Glomerular endothelial cell (primary cell): ENCODE measurements at places on chromosomes 5 and 9. TPM values are rescaled to one million over a fixed set of nuclear protein-coding genes. Genes with fewer than 3 reads are reported as not detected.

DNA sequence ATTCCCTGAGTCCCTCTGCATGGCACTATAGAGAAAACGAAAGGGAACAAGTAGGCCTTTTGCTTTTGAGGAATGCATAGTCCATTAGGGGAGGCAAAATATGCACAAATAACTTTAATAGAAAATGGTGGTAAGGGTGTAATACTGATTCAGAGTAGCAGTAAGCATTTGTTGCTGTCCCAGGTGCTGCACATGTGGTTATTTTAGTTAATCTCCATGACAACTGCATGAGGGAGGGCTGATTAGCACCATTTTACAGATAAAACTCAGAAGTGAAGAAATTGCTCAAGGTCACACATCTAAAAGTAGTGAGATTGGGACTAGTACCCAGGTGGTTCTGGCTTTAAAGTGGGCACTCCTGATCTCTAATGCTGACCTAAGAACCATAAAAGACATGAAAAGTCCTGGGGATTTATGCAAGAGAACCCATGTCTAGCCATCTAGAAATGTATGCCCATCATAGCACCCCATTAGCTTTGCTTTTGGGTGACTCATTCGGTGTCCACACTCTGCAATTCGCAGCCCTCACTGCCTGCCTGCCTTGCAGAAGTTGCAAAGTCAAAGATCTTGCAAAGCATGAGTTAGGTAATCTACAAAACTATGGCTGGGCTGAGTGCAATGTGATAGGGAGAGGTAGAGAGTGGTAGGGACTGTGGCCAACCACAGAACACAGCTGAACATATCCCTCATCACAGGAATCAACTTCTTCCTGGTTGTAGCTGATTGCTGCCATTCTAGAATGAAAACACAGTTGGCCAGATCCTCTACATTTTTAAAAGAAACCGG is 195.2 kb downstream of the PTTG1 start:
- DNase-seq = no peak

DNA sequence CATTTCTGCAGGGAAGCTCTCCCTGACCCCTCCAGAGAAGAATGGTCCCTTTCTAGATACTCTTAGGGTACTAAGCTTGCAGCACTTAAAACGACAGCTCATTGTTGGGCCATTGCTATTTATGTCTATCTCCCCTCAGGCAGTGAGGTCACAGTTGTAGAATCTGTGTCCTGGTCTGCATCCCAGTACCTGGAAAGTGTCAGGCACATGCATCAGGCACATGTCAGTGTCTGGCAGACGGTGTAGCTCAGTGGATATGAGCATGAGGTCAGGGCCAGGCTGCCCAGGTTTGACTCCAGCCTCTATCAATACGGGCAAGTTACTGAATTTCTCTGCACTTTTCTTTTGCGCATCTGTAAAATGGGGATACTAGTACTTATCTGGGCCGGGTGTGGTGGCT is 22.2 kb upstream of the EEIG1 start:
- DNase-seq = no peak

The ACTBL2 gene
- 2.8 and 4.0 TPM in 2 replicates for total RNA-seq

- no peak for DNase-seq
Measured at GRCh38 chr9:116154976-116155697, 1.5 kb downstream of the PAPPA start.

The TRMT10B gene
- total RNA-seq = 4.8 and 8.6 TPM in 2 replicates

- no peak for DNase-seq
Measured at GRCh38 chr5:158899211-158899610, 200.5 kb downstream of the EBF1 start.

DNA sequence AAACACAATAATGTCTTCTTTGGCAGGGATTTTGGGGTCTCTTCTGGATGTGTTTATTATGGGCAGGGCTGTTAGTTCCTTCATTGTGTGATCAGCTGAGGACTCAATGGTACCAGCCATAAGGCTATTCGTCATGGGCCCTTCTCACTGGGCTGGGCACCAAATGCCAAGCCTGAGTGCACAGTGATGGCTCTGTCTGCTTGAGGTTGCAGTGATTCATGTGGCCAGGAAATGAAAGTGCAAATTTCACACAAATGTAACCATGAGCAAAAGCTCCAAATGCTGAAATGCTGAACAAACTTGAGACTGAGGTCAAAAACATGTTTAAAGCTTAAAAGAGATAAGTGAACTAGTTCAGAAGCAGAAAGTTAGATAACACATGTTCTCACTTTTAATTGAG is 191.0 kb downstream of the TARS1 start:
- DNase-seq = no peak

DNA sequence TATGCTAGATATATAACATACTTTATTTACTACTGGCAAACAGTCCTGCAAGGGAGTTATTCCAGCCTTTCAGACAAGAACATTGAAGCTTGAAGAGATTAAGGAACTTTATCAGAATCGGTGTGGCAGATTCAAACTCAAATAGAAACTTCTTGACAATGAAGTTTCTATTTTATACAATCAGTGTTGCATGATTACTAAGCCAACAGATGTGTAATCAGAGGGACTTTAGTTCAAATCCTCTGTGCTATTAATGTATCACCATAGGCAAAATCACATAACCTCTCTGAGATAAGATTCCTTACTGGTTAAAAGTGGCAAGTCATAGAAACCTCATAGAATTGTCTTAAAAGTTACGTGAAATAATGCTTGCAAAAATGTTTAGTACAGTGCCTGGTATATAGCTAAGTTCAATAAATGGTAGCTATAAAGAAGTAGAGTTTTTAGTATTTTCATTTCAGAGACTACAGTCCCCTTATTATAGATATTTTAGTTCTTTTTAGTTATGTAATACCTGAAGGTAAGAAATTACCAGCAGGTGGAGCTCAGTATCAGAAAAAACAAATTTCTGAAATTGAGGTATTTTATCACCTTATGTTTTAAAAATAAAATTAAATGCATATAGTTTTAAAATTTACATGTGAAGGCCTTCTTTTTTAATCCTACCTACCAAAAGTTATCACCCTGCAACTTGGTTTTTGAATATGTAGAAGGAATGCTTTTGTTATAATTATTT is 172.1 kb downstream of the FER start:
- no peak for DNase-seq

- DNase-seq = no peak
Measured at GRCh38 chr5:1003296-1003937, 5.2 kb upstream of the NKD2 start.

- no peak for DNase-seq
Measured at GRCh38 chr9:38700695-38701094, 19.2 kb downstream of the FAM240B start.

DNA sequence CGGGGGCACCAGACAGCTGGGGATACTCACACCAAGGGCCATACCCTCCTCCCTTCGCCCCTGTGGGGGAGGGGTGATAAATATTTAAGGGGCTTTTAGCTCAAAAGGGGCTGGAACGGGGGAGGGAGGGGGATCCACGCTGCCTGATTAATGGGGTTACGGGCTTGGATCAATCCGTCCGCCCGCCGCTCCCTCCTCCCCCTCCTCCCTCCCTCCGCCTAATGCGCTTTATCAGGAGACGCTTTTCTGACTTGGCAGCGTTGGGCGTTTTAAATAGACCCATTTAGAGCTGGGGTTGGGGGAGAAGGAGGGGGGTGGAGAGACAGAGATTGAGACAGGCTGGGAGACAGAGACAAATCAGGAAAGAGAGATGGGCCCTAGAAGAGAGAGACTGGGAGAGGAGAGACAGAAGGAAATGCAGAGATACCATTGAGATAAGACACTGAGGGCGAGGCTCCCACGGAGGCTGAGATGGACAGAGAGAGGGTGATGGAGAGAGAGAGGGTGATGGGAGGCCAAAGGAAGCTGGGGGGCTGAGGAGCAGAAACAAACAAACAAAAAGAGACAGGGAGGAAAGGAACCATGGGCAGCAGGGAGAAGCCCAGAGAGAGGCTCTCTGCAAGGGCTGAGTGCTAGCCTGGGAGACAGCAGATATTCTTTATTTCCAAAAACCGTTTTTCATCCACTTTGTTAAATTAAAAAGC is 10.3 kb downstream of the CNTFR start:
- no peak for DNase-seq

GRCh38 chr5:138724470-138725146 is 28.6 kb upstream of the CTNNA1 start:
- no peak for DNase-seq

GRCh38 chr9:77616191-77616590 is 31.9 kb downstream of the GNA14 start:
- peak; percentile 47 for DNase-seq

GRCh38 chr5:86763929-86764328 is 146.2 kb downstream of the COX7C start:
- DNase-seq = no peak

GRCh38 chr5:78286290-78286689 is 8.2 kb downstream of the AP3B1 start:
- DNase-seq = no peak

GRCh38 chr9:105297442-105298075 is 53.1 kb downstream of the SLC44A1 start:
- DNase-seq = no peak

The ZBED3 gene
- 7.1 and 12.0 TPM in 2 replicates for total RNA-seq

DNA sequence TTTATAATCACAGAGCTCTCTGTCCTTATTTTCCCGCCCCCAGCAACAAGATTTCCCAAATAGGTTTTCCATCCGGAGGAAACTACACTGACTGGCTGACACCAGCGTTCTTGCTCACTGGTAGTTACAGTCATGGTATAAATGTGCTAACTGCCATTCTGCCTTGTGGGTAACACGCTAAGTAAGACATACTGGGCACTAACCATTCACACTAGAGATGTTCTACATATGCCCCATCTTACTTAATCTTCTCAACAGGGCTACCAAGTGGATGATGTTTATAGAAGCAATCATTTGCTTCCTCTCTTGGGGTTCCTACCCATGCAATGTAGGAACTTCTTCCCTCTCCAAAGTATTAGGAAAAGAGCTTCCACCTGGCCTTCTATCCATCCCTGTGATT is 111.5 kb downstream of the SUSD1 start:
- no peak for DNase-seq

DNA sequence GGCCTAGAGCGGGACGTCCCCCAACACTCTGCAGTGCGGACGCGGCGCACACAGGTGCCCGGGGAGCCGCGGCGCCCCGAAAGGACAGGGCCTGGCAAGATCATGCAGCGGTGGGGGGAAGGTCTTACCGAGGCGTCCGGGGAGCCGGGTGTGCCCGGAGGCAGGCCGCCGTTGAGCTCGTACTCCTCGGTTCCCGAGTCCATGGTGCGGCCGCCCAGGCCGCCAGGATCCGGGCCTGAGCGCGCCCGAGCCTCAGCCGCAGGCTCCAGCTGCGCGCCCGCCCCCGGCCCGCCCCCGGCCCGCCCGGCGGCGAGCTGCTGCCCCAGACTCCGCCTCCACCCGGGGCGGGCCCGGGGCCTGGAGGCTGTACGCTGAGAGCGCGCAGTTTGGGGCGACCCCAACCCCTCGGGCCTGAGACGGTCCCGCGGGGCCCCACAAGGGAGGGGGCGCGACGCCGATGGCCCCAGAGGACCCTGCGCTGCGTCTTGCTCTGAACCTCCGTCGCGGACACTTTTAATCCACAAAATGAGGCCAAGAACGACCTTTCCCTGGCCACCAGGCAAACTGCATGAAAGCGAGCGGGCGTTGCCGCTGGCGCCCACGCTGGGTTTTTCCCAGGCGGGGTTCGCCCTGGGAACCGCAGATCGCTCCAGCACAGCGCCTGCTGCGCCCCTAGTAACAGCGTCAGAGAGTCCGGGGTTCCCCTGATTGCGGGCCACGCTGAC is at the start of gene NINJ1:
Gene NINJ1 (minus strand): TSS at position 237 of the 725 bp plus-strand sequence. CDS start 34 bp downstream, at position 203.
- DNase-seq = no peak

The RELL2 gene
- 8.5 and 12.2 TPM in 2 replicates for total RNA-seq

- DNase-seq = no peak
Measured at GRCh38 chr5:156624686-156625085, 225.4 kb upstream of the PPP1R2B start.

DNA sequence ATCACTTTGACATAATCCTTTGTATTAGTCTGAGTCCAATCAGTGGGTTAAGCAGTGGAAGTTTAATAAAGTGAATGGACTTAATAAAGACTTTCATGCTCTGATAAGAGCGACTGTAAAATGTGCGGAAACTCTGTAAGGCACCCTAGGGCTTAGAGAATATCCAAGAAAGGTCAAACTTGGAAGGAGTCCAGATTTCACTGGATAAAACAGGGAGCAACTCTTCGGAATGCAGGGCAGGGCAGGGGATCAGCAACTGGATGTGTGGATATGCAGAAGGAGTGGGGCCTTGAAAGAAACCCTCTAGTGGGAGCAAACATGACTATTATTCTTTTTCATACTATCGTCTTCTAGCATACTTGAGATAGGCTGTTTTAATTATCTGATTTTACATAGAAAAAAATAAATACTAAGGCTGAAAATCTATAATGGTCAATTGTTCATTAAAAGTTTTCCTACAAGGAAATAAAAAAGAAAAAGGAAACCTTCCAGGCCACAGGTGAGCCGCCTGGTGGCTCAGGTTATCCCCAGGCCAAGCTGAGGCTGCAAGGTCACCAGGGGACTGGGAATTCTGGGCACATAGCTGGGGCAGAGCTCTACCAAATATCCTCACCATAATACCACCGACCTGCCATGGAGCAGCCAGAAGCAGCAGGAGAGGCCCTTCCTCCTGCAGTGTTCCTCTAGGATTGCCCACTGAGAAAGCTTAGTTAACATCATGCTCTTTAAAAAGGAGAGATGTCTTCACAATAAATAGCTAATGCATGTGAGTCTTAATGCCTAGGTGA is 46.3 kb upstream of the CCDC112 start:
- no peak for DNase-seq

The BRD3 gene
- 12.8 and 40.7 TPM in 2 replicates for total RNA-seq

The ANKRD20A1 gene
- total RNA-seq = 0.24 and 0.58 TPM in 2 replicates

DNA sequence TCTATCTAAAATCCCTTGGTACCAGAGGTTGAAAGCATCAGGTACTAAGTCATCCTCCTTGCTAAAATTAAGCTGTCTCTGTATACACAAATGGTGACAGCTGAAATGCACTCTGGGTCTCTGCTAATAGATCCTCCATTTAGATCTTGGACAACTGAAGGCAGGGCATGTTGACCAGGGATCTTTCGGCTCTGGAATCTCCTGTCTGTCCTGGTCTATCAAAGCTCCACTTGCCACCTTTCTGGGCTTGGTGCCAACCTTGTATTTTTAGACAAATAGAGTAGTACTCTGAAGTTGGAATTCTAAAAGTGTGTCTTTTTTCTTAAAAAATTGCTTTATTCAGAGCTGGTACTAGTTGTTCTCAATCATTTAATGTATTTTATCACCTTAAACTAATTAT is 135.2 kb upstream of the HMHB1 start:
- DNase-seq = no peak

The CTSL gene
- total RNA-seq = 139 and 153 TPM in 2 replicates

DNA sequence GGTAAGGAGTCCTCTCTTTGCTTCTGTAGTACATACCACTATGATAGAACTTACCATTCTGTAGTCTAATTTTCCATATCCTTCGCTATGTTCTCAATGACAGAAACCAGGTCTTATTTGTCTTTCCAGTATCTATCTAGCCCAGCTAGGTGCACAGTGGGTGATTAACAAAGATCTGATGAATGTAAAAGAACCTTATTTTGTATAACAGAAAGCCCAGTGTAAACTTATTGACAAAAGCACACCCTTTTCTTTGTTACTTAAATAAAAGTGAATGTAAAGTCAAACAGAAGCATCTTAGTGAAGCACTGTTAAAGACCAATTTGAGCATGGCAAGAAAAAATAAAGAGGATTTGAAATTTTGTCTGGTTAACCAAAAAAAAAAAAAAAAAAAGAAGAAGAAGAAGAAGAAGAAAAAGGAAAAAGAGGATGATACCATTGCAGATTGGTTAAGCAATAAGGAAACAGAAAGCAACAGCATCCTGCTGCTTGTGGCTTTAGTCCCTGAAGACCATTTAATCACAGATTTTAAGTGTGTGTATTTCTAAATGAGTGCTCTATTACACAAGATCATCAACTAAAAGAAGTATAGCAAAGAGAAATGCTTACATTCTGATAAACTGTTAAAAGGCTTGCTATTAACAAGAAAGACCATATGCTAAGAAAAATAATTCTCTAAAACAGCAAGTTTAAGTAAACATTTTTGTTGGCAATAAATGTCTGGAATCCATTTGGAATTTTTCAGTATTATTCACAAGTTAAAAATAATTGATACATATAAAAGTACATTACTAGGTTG is 21.2 kb downstream of the MEGF9 start:
- DNase-seq = no peak
